ENCODE measurements at places on chromosomes 13 and 19.

GRCh38 chr13:62290542-62290941 lies 874.9 kb upstream of the PCDH20 start:
- DNase-seq = no peak

DNA sequence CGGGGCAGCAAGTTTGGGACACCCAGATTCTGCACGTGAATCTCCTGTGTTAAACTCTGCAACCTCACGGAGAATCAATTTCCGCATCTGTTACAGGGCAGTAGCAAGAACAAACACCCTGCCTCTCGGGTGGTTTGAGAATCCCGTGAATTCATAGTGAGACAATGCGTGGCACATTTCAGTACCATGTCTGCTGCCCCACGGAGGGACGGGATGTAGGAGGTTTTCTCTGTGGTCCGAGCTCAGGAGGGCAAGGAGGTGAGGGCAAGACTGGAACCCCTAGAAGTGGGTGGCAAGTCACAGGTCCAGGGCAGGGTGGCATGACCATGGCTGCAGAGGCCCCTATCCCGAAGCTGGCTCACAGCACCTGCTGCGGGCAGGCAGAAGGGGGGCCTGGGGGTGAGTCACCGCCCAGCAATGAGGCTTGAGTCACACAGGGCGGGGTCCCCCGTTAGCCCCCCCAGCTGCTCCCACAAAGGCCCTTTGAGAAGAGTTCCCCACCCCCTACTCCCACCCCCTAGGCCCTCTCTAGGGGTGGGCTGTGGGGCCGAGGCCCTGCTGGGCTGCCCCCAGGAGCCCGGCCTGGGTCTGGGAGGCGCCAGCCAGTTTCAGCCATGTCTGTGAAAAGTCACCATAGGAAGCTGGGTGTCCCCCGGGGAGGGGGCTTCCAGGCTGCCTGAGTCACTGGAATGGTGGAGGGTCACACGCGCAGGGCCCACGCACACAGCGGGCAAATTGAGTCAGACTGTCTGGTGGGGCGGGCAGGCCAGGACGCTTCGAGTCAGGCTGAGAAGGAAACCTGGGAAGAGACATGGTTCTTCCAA lies 25.8 kb upstream of the NANOS3 start:
- peak; percentile 97 for DNase-seq

DNA sequence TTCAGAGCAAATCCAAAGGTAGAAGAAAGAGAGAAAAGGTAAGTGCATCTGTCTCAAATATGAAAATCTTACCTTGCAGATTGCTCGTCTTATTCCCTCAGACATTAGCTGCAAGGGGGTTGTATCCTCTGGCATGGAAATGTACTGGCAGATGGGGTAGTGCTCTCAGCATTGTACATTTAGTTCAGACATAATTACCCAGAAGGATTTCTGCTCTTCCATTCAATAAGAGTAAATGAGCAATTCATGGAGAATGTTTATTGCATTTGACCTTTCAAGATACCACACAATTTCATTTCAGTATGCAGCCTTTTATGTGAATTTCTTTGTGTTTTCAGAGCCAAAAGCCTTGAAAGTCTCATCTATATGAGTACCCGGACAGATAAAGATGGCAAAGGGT lies 63.8 kb downstream of the SCEL start:
- no peak for DNase-seq

DNA sequence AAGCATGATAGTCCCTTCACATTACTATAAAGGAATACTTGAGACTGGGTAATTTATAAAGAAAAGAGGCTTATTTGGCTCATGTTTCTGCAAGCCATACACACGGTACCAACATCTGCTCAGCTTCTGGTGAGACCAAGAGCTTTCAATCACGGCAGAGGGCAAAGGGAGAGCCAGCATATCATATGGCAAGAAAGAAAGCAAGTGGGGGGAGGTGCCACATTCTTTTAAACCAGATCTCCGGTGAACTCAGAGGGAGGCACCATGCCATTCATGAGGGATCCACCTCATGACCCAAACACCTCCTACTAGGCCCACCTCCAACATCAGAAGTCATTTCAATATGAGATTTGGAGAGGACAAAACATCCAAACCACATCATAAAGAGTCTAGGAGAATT lies 20.3 kb downstream of the XPO4 start:
- DNase-seq = peak; percentile 78

DNA sequence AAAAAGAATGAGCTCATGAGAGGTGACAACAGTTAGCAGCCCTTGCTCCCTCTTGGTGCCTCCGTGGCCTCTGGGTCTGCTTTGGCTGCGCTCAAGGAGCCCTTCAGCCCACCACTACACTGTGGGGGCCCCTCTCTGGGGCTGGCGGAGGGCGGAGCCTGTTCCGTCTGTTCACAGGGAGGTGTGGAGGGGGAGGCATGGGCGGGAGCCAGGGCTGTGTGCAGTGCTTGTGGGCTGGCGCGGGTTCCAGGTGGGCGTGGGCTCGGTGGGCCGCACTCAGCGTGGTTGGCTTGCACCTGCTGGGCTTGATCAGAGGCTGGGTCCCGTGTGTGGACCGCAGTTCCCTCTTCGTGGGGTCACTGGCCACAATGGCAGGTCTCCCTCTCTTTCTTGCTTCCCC lies 953.4 kb upstream of the PRR20A start:
- DNase-seq = no peak

DNA sequence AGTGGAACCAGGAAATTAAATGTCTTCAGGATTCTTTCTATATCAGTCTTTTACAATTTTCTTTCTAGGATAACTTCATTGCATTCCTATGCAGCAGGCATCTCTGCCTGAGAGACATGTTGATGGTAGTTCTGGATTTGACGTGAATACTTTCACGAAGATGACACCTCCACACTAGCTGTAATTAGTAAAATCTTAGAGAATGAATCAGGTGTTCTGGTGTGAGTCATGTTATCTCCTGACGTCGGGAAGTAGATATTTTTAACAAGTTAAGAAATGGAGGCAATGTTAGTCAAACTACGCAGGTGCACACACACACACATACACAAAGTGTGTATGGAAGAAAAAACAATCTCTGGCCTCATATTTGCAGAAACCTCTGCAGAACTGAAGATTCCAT lies 1661.3 kb upstream of the MIR17HG start:
- no peak for DNase-seq

- peak; percentile 96 for DNase-seq
Observed at GRCh38 chr13:49859560-49859959, 67.1 kb upstream of the KPNA3 start.

DNA sequence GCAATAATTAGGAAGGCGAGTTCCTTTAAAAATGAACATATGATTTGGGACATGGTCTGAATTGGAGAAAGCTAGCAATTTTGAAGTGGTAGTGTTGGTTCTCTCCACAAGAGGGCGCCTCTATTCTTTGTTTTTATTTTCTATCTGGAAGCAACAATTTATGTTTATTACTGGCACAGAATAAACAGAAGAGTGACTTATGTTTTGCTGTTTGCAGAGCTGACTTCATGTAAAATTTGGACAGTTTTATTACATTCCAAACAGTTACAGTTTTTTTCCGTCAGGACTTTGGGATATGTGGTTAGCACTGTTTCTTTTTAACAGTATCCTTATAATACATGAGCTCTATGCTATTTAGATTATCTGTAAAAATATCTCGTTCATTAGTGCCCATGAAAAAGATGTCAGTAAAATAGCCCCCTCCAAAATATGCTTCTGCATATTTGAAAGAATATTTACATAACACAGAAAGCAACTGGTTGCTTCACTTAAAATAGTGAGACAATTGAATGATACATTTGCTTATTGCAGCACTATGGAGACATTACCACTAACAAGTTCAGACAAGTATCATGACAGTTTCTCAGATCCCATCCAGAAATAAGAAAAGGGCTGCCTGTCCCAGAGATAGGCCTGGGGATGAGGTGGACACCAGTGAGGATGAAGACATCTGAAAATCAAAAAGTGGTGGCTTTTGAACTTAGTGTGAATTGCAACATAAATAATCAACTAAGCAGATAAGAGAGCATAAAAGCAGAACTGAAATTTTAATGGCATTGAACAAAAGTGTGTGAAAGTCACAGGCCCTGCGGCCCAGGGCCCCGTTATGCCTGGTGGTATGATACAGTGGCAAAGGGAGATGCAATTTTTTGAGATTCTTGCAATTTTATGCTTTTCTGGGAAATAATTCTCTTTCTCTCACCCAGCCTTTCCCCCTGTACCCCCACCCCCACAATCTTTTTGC lies 32.3 kb upstream of the FGF9 start:
- peak; percentile 21 for DNase-seq

- DNase-seq = peak; percentile 75
Observed at GRCh38 chr19:6720369-6721137, at the start of gene C3. Gene C3 (minus strand): TSS chr19:6720650. CDS start chr19:6720589, 61 bp downstream.

- DNase-seq = peak; percentile 19
Observed at GRCh38 chr13:100646030-100646673, 28.4 kb downstream of the TMTC4 start.

DNA sequence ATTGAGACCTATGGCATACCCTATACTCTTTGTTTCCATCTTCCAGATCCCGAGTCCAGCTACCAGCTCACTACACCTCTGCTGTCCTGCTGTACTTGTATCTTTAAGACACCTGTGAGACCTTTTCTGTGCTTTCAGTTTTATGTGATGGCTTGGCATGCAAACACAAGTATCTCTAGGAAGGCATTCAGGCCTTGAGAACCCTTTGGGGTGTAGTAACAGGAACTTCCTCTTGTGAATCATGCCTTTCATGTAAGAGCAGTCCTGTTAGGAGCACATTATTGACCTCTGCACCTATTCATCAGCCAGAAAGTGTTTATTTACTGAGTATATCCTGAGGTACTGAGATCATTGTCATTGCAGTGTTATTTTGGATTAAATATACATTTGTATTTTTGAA lies 87.0 kb upstream of the HTR2A start:
- DNase-seq = peak; percentile 57

DNA sequence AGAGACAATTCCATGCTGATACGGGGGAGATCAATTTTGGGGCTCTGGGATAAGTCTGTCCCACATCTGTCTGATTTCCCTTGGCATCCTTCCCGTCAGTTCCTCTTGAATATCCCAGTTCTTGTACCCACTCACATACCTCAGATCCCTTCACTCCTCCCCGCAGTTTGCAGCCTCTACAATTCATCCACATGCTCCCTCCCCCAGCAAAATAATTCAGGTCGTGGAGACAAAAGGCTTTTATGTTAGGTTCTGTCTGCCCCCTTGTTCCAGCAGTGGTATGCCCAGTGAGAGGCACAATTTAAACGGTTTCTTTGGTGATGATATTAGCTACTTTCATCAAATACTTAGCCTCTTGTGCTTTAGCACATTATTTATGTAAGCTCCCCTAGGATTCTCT lies 9.6 kb downstream of the RPS16 start:
- no peak for DNase-seq

GRCh38 chr19:51607920-51608562 lies 22.2 kb downstream of the SIGLEC5 start:
- DNase-seq = peak; percentile 55

GRCh38 chr13:78593652-78594455 lies 9.5 kb downstream of the POU4F1 start:
- no peak for DNase-seq

Data from M059J (cell line).